ENCODE measurements at places on chromosomes 3 and 15.

GRCh38 chr15:93213281-93213680 is 124.3 kb upstream of the RGMA start:
- no peak for DNase-seq

DNA sequence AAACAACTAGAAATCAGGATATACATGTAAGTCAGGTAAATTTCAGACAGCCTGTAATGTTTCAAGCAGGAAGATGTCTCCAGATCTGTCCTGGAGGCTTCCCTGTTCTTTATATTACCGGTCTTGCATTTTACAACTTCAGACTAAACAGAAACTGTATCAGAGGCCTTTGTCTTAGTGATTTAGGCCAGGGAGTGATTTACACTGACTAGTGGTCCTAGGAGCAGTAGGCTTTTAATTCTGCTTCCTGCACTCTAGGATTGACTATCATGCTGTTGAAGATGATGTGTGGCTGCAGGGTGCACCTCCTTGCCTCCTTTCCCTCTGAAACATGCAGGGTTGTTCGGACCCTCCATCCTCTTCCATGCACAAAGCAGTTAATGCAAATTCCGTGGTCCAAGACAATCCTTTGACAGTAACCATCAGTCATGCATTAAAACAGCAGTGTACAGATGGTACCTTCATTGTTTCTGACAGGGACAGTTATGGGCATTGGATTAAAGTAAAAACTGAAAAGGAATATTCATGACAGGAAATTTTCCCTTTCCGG is 27.6 kb downstream of the CHRNA7 start:
- DNase-seq: no peak

DNA sequence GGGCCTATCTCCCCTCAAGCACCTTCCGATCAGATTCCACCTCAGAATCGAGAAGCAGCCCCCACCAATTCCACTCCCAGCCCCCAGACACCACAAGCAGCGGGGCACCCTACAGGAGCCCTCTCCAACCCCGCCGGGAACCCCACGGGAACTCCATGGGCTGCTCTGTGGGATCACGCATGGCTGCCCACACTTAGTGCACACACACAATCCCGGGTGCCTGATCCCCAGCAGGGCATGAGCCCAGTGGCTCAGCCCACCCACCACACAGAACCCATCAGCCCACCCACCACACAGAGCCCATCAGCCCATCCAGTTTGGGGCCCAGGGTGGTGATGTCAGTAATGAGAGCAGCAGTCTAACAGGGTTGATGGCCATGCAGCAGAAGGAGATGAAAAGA is 141.6 kb upstream of the LINGO1 start:
- no peak for DNase-seq

- DNase-seq: no peak
These were observed 25.1 kb upstream of the CPNE9 start for GRCh38 chr3:9678493-9678892.

DNA sequence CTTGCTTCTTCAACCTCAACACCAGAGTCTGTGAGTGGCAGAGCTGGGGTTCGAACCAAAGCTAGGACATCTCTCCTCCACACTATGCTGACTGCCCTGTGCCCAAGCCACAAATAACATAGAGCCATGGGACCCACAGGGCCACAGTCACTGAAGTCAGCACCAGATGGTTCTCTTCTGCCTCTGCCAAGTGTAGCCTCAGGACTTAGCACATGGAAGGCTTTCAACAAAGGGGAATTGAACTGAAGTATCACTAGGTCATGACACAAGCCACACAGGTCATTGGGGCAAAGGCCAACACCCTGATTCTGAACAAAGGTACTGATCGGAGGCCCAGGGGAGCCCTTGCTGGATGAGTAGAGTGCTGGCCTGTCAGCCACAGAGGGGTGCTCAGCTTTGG is 83.6 kb downstream of the BDH1 start:
- DNase-seq: no peak

GRCh38 chr15:82830427-82831173 is 21.2 kb downstream of the WHAMM start:
- DNase-seq: no peak

- no peak for DNase-seq
These were observed 37.5 kb downstream of the SLC6A20 start for GRCh38 chr3:45758871-45759270.

DNA sequence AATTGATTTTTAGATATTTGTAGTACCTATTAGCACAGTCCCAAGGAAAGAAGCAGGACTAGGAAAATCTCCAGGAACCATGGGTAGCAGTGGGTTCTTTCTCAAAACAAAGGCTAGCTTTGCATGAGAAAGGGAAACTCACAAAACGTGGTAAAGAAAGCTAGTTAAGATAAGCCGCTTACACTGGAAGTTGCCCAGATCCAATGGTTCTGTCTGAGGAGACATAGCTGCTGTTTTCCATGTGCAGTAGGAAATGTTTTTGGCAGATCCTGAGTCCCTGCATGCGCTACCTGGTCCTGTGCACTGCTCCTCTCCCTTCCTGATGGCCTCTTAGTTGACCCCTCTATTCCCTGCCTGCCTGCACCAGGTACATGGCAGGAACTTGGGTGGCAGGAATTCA is 60.4 kb downstream of the TFG start:
- DNase-seq: no peak

- no peak for DNase-seq
These were observed 39.0 kb downstream of the INTS14 start for GRCh38 chr15:65571971-65572370.
